ENCODE measurements at places on chromosomes 3 and 15.

GRCh38 chr3:78141269-78141668 lies 1101.4 kb downstream of the ROBO2 start:
- no peak for DNase-seq

DNA sequence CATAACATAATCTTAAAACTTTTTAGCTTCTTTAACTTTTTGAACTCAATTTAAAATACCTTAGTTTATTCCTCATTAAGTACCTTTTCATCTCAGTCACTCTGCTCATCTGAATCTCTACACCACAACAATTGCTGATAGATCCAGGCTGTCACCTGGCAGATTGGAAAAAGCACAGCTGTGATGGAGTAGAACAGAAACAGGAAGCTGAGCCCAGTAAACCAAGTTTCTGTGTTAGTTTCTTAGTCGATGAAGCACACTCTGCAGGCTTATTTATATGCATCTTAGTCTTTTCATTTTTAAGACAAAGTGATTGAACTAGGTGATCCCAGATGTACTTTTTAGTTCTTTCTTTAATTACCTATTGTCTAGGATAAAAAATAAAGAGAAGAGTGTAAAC lies 1398.0 kb upstream of the ALCAM start:
- DNase-seq = no peak

DNA sequence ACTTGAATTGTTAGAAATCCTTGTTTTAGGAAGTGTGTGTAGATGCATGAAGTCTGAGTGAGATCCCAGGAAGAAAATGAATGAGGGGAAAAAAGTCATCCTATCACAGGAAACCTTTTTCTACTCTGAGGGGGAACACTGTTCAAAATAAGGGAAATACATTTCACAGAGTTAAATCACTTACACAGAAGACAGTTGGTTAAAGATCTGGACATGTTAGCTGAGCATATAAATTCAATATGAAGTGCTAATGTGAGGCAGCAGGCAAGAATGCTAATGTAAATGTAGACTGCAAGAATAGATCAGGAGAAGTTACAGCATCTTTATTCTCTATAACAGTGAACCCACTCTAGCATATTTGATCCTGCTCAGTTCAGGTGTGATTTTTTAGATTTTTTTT lies 2.6 kb downstream of the TBCCD1 start:
- DNase-seq = no peak

DNA sequence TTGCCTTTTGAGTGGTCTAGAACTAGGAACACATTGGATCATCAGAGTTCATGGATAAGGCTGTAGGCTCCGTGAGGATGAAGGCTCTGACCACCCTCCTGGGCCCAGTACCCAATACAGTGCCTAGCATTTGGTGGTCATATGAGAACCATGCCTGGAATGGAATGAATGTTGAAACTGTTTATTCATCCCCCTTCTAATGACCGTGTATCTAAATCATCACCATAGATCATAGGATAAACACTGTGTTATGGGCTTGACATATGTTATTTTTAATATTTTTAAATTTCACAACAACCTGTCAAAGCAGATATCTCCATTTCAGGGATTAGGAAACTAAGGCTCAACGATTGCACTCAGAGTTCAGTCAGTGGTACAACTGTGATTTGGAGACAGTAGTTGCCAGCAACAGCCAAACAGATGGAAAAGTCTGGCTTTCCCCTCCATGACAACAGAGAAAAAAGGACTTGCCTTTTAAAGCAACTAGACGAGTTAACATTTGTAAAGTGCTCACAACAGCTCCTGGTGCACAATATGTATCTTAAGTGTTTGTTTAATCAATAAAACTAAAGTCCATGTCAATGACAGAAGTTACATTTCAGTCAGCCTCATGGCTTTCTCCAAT lies 89.6 kb downstream of the TMEM266 start:
- no peak for DNase-seq

- DNase-seq = no peak
These were observed 125.4 kb downstream of the FMN1 start for GRCh38 chr15:33069161-33069560.

Measured in NCI-H82 (cell line).